Epithelial cell of prostate (primary cell): ENCODE measurements at places on chromosomes 2 and 18.
A peak's percentile ranks its signal among the peaks of the same experiment; 100 is the strongest.

GRCh38 chr2:38301340-38301968 is 75.6 kb downstream of the ATL2 start:
- DNase-seq: no peak

DNA sequence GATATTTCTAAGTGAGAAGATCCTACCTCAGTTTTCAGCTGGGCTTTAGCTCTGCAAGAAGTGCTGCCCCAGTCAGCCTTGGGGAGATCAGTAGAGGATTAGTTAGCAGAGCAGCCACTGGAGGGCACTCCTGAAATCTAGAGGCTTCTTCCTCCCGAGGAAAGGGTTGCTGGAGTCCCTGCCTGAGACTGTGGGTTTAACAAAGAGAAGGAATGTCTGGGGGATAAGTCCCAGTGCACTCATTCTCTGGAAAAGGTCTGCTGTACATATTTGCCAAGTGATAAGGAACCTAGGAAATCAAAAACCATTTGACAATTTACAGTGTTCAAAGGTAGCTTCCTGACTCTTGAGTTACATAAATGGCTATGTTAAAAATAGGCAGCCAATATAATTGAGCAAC is 207.2 kb downstream of the SLC8A1 start:
- DNase-seq: no peak

DNA sequence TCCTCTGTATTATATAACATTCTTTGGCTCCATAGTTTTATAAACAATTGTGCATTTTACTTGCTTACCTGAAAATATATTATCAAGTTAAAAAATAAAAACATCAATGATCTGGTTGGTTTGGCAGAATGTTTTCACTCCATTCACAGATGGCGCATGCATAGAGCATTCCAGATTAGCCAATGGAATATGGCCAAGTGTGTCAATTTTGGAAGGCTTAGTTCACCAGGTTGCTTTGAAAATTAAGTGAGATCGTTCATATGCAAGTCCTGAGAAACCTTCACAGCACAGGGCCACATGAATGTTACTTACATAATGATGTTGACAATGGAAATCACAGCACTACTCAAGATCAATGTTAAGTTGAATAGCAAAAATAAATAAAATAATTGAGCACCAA is 335.7 kb downstream of the GRB14 start:
- DNase-seq: no peak

- DNase-seq: no peak
These were observed 222.3 kb downstream of the ZBTB7C start for GRCh38 chr18:48186861-48187260.

- DNase-seq: no peak
These were observed 2.5 kb downstream of the GALNT3 start for GRCh38 chr2:165791421-165792103.

DNA sequence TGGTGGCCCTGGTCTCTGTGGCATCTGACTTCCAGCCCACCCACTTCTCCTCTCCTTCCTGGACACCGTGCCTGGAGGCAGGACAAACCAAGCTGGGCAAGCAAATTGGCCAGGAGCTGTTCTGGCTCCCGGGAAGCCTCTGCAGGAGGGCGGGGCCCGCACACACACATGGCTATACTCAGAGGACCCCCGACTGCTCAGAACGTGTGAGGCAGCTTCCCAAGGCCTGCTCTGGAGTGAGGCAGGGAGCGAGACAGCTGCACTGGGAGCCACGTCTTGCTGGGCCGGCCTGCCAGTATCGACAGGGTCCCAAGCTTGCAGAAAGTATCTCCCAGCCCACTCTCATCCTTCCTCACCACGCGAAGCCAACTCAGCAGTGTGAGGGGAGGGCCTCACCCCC is 257.3 kb downstream of the TWIST2 start:
- DNase-seq: no peak

- DNase-seq: no peak
These were observed 25.6 kb upstream of the ZC3H15 start for GRCh38 chr2:186460465-186460864.

DNA sequence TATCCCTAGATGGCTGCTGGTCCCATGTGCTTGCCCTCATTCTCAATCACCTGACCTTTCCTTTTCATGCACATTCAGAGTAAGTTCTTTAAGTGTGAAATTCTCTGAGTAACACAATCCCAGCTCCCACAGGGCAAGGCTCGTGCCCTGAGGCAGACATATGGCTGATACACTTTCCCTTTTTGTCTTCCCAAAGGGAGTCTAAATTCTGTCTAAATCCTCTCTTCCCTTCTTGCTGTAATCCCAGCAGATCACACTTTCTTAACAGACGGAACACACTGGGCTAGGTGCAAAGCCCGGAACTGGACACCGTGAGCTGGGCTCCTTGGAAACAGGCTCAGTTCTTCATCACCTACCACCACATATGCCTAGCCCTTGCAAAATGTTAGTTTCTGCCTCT is 147.6 kb downstream of the GALNT14 start:
- no peak for DNase-seq

GRCh38 chr2:8819194-8819593 is 18.2 kb downstream of the KIDINS220 start:
- no peak for DNase-seq

DNA sequence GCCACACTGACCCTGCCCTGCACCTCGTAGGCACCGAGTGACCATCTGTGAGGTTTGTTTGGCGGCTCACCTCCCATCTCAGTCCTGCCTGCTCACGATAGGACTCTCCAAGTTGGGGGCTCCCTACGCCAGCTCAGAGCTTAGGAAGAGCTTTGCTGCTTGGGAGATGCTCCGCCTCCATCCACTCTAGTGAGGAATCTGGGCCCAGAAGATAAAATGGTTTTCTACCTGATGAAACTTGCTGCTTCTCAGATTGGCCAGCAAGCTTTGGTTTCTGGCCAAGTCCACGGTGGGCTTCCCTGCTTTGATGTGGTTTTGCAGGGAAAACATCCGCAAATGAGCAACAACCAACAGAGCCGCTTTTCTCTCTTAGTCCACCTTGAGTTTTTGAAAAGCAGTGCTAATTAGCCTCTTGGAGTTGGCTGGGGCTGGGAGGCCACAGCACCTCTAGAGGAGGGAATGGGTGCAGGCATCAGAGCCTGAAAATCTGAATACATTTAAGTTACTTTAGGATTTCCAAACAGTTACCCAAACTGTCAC is 42.2 kb downstream of the THNSL2 start:
- no peak for DNase-seq

- no peak for DNase-seq
These were observed 542.8 kb upstream of the ID2 start for GRCh38 chr2:8138923-8139667.

GRCh38 chr2:232634206-232635150 is 1.1 kb downstream of the EFHD1 start:
- no peak for DNase-seq

GRCh38 chr18:78640246-78640995 is 339.2 kb upstream of the SALL3 start:
- DNase-seq: no peak

DNA sequence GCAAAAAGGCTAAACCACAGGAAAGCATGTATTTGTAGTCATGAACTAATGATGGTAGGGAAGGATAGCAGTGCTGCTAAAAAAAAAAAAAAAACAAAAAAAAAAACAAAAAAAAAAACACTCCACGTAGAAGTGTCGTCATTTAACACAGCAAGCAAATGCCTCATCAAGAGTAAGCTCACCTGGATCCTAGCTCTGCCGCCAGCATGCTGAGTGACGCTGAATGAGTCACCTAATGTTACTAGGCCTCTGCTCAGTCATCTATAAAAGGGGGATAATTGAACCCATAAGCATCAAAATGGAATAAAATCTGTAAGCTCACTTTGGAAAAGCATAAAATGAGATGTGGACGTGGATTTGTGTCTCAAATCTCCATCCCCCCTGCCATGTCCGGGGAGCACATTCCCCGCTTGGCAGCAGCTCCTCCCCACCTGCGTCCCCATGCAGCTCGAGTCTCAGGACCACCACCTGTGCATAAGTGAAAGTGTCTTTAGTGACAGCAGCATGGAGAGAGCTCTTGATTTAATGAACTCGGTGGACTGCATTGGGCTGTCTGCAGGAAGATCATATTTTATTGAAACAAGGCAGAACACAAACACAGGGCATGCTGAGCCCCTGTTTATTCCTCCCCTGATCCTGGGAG is 427.5 kb downstream of the LRATD1 start:
- DNase-seq: no peak

DNA sequence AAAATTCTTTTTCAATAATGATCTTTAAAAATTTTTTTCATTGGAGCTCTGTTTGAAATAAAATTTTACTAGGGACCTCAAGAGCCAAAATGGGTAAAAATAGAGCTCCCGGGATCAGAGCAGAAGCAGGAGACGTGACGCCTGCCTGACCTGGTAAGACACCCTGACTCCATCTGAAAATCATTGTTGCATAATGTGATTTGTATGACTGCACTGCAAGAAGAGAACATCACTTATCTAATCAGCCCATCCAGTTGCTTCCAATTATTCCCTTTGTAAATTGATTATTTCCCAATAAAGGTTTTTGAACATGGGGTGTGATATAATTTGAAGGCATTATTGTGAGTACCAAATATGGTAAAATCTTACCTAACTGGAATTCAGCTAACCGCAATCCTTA is 17.1 kb upstream of the TAF1B start:
- DNase-seq: no peak

DNA sequence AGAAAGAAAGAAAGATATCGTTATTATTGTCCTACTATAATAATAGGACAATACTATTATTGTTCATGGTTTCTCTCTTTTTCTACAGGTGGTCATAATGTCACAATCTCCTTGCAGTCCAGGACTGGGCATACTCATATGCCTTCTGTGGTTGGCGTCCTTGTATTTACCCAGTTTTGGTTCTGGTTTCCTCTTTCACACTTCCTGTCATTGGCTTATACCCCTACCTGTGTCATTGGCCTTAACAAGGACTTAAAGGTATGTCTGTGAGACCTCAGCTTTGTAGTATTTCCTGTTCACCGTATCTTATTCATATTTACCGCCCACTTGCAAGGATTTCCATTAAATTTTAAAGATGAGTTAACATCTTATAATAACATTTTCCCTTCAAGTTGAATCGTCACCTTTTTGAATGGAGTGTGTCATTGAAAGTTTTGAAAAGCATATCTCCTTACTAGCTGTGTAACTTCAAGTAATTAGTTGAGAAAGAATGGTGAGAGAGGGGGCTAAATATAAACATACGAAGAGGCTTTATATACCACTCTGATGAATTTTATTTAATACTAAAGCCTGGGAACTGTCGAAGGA is 36.5 kb upstream of the HTR2B start:
- no peak for DNase-seq

GRCh38 chr2:139798391-139798790 is 1018.2 kb upstream of the NXPH2 start:
- no peak for DNase-seq

GRCh38 chr2:224668123-224668909 is 47.8 kb downstream of the CCDC195 start:
- no peak for DNase-seq

- no peak for DNase-seq
These were observed 109.1 kb downstream of the POLE4 start for GRCh38 chr2:75067506-75067905.

- DNase-seq: no peak
These were observed 43.6 kb downstream of the POLE4 start for GRCh38 chr2:75002007-75002406.

DNA sequence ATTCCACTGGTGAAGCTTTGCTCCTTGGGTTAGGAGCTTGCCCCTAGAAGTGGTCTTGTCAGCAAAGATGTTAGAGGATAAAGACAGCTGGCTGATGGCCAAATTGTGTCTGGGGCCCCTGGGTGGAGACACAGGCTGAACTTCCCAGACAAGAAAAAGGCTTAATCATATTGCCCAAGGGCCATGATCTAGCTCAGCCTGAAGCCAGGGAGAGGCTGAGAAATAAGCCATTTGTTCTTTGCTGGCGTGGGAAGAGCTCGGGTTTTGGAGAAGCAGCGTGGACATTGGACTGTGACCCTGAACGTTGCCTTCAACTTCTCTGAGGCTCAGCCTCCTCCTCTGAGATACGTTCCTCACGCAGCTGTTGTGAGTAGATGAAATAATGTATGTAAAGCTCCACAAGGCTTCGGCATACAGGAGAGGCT is 153.0 kb downstream of the ZFP36L2 start:
- DNase-seq: peak; percentile 75

- DNase-seq: no peak
These were observed 4.6 kb upstream of the CLK1 start for GRCh38 chr2:200869014-200869413.

DNA sequence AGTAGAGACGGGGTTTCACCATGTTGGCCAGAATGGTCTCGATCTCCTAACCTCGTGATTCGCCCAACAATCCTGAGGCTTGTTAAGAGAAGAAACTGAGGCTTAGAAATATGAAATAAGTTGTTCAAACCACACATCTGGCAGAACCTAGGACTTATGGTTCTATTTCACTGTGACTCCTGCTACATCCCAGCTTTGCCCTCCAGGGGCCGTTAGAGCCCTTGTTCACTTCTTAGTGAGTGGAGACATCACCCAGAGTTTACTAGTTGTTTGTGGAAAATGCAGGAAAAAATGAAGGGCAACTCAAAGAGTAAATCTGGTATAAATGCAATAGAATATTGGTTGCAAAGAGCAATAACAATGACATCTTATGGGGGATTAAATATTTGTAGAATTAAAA is 43.9 kb downstream of the MARCHF4 start:
- no peak for DNase-seq

GRCh38 chr2:28543316-28544035 is 47.6 kb downstream of the PLB1 start:
- no peak for DNase-seq

GRCh38 chr2:152367547-152368390 is 32.8 kb downstream of the FMNL2 start:
- DNase-seq: no peak

DNA sequence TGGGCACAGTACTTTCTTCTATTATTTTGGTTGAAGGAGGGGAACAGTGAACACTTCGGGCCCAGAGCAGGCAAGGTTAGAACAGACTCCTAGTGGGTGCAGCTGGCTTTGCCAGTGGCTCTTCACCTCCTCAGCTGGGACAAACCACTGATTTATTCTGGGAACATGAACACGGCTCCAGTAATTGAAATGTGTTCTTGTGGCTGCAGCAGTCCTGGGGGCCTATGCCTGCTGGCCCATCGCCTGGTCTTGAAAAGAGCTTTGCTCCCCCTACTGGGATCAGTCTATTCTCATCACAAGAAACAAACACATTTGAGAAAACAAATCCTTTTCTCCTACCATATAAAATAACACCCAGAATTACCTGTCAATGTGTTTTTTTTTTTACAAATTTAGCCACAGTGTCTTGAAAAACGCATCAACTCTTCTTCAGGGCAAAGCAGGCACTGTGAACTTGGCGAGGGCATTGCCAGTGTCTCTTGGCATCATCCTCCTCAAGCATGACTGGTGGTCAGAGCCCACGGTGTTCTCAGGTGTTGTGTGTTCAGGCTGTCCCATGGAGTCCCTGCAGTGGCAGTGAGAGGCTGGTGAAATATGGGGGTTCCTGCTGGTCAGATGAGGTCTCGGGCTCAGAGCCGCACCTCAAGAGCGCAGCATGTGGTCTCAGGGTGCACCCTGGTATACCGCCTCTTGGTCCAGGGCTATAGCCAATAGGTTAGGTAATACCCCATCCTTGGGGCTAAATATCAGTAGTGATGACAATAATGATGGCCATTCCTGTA is 51.3 kb downstream of the RNF144A start:
- no peak for DNase-seq

- DNase-seq: no peak
These were observed 535.4 kb downstream of the PID1 start for GRCh38 chr2:228735697-228736096.
